ENCODE measurements at places on chromosomes 2 and 18.

- no peak for DNase-seq
Observed at GRCh38 chr18:7133181-7133580, 15.6 kb upstream of the LAMA1 start.

DNA sequence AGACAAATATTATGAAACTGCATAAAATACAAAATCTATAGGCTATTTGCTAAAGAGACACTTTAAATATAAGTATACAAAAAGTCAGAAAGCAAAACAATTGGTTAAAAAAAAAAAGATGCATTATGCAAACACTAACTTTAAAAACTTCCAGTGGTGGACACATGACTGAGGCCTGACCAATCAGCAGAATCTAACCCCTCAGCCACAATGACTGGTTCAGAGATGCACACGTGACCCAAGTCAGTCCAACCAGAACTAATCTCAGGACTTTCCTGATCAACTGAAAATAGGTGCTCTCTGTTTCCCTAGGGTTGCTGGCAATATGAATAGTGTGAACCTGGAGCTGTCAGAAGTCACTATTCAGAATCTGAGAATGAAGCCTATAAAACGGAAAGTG is 22.7 kb downstream of the DNER start:
- DNase-seq = no peak

GRCh38 chr2:210287301-210287700 is 27.7 kb downstream of the MYL1 start:
- DNase-seq = no peak

DNA sequence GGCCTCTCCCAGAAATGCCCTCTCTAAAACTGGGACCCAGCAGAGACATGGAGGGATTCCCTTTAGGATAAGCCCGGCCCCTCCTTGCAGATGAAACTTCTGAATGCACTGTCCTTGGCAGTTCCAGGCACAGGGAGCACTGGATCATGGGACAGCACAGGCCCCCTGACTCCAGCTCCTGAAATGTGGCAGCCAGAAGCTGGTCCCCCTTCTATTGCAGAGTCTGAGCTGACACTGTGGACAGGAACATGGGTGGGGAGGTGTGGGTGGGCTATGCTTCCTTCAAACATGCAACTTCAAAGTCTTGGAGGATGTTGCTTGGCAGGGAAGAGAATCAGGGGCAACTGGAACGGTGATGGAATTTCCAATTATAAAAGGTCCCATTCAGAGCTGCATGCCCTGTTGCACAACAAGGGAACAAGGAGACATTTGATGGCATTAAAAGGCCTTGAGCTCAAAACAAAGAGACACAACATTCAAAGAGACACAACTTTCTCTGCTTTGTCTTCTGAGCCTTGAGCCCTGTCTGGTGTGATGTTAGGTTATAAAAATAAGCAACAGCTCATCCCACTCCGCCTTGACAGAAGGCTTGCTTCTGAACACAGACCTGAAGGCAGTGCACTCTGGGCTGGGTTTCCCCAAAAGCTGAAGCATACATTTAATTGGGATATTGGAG is 239.0 kb downstream of the OSR1 start:
- DNase-seq = no peak

DNA sequence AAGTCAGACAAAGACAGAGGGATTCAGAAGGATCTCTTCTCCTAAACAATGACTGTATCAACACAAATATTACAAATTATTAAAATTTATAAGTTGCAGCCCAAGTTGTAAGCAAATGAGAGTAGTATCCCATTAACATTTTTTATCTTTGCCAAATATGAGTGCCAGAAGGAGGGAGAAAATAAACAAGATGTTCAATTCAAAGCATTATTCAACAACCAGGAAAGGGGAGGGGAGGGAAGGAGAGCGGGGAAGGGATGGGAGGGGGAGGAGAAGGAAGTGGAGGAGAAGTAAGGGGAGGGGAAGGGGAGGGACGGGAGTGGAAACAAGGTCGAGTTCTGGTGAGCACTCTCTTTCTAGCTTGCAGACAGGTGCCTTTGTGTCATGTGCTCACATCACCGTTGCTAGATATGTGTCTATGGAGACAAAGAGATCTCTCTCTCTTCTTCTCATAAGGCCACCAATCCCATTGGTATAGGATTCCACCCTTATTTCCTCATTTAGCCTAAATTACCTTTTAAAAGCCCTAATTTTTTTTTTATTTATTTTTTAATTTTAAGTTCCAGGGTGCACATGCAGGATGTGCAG is 679.6 kb upstream of the CHAC2 start:
- no peak for DNase-seq

DNA sequence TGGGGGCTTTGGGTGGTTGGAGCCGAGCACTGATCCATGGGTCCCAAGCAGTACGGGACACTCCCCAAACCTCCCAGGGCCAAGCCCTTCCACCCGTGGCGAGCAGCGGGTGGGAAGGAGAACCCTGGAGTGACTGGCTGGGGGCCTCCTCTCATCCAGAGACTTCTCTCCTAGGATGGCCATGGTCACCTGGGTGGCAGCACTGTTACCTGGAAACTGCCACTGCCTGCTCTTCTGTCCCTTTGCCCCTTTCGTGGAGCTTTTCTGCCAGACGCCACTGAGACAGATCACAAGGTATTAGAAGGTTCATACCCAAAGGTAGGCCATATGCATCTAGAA is 26.9 kb downstream of the CENPO start:
- DNase-seq = no peak

DNA sequence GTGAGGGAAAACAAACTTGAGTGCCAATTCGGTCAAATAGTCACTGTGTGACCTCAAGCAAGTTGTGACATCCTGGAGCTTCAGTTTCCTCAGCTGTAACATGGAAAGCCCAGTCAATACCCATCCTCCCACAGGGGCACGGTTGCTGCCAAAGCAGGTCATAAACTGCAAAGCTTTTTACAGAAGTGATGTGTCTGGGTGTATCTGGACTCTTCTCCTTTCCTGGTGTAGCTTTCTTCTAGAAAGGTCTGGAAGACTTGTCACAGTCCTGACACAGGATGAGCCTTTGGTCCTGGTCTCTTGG is 4.2 kb upstream of the AFF3 start:
- DNase-seq = no peak

- DNase-seq = no peak
Observed at GRCh38 chr2:241048149-241048948, 49.9 kb downstream of the SNED1 start.

GRCh38 chr2:162245061-162245460 is 1.8 kb upstream of the FAP start:
- no peak for DNase-seq

DNA sequence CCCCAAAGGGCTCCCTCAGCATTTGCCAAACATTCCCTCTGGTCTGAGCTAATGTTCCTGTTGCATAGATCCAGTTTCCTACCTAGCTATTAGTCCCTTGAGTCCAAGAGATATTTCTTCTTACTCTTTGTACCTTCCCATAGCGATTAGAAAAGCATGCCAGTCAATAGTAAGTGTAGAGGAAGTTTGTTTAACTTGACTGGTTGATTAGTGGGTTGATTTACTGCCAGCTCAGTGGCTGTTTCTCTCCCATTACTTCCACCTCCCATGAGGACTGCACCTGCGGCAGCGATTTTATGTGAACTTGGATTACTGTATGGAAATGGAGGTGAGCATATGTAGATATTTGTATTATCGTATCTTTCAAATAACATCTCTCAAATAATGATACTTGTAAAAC is 1748.4 kb upstream of the CELF4 start:
- DNase-seq = no peak

GRCh38 chr2:103986001-103986400 is 867.9 kb upstream of the POU3F3 start:
- no peak for DNase-seq

- DNase-seq = no peak
Observed at GRCh38 chr2:120597595-120598193, 138.0 kb upstream of the GLI2 start.

- no peak for DNase-seq
Observed at GRCh38 chr2:129877795-129878775, 101.4 kb upstream of the RAB6C start.

DNA sequence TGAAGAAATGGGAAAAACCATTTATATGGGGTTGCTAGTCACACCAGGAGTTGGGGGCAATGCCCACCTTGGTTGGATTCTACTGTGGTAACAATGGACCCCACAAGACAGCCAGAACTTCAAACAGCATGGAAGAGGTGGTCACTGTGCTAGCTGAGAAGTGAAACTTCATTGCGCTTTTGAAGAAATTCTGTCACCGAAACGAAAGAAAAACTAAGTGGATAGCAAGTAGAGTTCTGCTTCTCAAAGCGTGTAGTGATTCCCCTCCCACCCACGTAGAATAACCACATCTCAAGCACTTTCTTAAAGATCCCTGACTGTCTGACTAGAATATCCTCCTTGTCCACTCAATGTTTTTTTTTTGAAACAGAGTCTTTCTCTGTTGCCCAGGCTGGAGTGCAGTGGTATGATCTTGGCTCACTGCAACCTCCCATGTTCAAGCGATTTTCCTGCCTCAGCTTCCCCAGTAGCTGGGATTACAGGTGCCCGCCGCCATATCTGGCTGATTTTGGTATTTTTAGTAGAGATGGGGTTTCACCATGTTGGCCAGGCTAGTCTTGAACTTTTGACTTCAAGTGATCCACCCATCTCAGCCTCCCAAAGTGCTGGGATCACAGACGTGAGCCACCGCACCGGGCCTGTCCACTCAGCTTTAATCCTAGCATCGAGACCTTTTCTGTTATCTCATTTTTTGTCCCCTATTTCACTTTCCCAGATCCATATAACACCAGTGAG is 30.1 kb upstream of the CCL20 start:
- peak; percentile 14 for DNase-seq

- DNase-seq = no peak
Observed at GRCh38 chr2:20188201-20188600, 36.7 kb downstream of the SDC1 start.

- DNase-seq = no peak
Observed at GRCh38 chr2:121019756-121020155, 265.2 kb downstream of the TFCP2L1 start.

DNA sequence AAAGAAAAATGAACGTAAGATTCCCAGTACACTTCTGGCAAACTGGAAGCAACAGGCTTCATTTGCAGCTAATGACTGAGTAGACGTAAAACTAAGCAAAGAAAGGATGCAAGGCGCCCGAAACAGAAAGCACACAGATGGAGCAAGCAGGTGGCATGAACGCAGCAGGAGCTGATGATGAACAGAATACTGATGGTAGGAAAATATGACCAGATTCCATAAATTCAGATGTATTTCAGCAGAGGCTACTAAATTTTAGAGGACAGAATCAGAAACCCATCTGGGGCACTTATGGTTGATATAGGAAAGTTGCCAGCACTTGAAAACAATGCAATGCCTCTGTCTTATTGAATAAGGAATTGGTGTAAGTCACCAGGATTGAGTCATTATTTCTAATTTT is 658.7 kb upstream of the LINC00305 start:
- DNase-seq = no peak

DNA sequence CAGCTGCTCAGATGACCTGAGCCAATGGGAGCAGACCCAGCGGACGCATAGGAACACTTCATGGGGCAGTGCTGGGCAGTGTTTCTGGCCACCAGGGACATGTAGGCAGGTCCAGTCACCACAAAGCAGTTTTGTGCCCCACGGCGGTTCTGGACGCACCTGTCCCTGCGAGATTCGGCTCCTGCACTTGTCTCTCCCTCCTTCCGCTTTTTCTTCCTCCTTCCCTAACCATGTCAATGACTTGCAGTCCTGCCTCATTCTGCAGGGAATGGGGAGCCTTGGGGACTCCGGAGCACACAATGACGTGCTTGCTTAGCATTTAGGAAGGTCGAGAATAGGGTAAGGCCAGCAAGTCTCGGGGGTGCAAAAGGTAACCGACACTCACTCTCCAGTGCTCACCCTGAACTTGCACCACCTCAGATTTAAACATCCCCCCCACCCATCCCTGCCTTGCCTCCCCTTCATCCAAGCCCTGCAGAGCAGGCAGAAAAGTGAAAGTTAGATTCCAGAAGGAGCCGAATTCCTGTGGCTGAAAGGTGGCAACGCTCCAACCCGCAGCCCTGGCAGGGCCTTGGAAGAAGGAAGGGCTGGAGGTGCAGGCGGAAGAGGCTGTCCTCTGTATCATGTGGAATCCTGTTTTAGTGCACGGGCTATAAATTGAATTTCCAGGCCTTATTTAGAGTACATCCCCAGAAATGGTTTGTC is 40.5 kb upstream of the ATG16L1 start:
- DNase-seq = no peak

Data from CD4-positive, alpha-beta T cell treated with Interferon alpha-2 for 1 hour (primary cell).